ENCODE measurements at places on chromosomes 2 and 18.
A peak's percentile ranks its signal among the peaks of the same experiment; 100 is the strongest.

DNA sequence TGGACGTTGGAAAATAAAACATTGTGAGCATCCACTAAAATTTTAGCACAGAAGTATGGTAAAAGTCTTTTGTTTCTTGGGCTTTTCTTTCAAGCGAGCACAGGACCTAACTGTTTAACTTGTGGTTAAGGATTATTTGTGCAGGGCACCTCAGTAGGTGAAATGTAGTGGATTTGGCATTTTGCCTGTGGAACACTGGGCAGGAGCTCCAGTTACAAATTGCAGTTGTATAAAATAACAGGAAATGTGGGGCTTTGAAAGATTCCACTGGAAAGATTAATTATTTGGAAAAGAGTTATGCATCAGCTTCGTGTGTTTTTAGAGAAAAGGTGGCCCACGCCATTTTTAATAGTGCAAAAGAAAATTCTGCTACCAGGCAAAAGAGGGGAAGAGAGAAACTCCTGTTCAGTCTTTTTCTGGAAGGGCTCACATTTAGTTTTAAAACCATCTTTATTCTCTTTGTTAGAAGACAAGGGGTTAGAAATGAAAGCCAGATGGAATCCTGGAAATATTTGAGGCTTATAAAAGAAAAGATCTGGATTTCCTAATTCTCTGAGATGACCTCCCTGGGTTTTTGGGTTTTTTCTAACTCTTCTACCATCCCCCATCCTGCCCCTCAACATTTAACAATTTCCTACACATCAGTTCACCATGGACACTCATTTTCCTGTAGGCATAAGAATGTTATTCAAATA is 144.3 kb upstream of the SERTAD2 start:
- DNase-seq: no peak

- no peak for DNase-seq
These were observed 25.6 kb upstream of the TMEM17 start for GRCh38 chr2:62531594-62531993.

DNA sequence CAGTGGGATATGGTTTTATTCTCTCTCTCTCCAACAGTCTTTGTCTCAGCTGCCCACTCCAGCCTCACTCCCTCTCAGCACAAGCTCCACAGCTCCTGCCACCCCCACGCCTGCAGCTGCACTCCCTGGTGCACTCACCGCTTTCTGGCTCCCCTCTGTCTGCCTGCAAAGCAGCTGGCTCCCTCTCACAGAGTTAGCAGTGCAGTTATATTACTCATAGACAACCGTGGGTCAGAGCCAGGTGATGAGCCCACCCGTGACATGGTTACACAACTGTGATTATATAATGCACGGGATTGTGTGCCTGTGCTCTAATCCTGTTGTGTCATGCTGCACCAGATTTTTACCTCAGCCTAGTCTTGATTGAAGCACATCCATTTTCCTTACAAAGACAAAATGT is 276.9 kb upstream of the CHAC2 start:
- DNase-seq: no peak

DNA sequence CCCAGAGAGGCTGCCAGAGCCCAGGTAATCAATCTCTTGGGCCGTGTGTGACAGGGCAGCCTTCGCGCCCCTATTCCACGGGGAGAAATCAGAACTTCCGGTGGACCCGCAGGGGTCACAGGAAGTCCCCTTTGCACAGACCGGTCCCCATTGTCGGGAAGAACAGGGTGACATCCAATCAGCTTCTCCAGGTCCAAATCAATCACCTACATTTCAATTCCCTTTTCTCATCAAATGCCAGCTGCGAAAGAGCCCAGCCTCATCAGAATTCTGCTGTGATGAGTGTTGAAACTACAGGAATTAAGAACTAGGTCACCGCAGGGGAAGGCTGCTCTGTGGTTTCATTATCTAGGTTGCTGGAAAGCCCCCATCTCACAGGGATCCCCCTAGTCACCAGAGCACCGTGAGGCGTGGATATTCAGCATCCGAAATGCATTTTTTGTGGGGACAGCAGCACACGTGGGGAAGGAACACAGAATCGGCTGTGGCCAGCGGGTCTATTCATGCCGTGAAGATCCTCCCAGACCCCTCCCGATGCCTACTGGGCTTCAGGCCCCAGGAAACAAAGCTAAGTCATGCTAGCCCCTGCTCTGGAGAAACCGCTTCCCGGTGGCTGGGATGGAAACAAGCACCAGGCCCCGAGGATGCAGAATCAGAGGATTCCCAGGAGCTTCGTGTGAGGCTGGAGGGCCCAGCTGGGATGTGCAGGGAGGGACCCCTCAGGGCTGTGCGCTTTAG is 193.7 kb upstream of the ID2 start:
- peak; percentile 54 for DNase-seq

DNA sequence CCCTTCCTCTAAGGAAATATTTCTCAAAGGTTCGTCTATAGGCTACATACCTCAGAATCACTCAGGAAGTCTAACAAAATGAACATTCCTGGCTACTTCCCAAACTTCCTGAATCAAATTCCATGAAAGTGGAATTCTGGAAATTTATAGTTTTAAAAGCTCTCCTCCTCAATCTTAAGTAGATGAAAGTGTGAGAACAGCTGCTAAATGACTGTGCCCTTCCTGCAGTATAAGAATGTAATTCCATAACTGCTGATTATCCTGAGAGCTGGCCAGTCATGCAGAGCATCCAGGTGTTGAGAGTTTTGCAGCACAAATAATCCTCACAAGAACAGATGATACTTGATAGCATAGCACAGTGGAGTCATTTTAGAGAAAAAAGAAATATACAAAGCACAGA is 265.0 kb downstream of the KCNJ3 start:
- DNase-seq: no peak

DNA sequence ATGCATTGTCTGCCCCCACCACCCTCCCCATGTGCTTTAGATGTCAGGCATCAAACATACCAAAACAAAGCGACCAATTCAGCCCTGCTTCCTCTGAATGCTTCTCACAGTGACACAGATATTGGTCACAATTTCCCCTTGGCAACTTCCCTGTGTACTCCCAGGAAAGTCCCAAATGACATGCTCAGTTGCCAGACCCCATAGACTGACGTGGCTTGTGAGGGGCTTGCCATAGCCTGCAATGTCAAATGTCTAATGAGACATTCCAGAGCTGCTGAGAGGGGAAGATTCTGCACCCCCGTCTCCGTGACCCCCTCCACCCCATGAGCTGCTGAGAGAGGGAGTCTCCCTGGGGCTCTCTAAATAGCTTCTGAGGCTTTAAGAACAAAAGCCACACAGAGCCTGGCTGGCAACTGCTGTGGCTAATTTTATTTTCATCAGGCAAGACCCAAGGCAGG is 47.3 kb downstream of the RFTN2 start:
- DNase-seq: no peak

DNA sequence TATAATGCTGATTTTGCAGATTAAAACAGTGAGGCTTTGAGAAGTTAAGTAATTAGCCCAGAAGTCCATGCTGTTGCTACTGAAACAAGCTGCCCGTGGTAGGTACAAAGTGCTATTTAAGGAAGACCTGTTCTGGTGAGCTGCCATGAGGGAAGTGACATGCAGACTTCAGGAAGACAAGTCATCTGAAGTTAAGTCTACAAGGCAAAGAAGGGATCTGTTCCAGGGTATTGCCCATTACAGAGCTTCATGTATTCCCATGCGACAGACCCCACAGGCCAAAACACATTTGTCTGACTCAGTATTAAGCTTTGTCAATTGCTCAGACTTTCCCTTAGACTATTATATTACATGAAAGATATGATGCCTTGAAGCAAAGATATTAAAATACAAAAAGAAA is 520.8 kb downstream of the FBXO15 start:
- DNase-seq: no peak

GRCh38 chr18:75064513-75064905 is 144.4 kb downstream of the PTGR3 start:
- DNase-seq: no peak

DNA sequence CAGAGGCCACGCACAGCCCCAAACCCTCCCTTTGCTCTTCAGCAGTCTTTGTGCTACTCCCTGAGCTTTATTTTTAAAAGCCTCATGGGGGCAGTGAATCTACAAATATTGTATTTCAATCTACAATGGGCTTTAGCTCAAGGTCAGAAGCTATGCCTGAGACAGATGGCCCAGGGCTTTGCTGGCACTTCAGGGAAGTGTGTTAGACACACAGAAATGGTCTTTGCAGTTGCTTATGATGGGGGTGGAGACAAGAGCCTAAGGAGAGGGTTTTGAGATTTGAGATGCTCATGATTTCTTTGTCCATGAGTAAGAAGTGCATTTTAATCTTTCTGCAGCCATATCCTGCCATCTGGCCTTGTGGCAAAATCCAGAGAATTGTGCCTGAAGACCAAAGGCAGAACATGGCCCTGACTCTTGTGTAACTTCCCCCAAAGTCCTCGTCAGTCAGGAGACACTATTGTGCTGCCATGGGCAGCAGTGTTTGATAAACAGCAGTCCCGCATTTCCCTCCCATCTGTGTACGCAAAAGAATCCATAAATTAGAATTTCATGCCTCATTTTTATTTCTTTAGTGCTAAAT is 92.6 kb downstream of the VAPA start:
- DNase-seq: no peak

GRCh38 chr2:5898667-5899066 is 206.5 kb downstream of the SOX11 start:
- DNase-seq: no peak

GRCh38 chr2:237669628-237670392 is 42.4 kb downstream of the LRRFIP1 start:
- peak; percentile 36 for DNase-seq

DNA sequence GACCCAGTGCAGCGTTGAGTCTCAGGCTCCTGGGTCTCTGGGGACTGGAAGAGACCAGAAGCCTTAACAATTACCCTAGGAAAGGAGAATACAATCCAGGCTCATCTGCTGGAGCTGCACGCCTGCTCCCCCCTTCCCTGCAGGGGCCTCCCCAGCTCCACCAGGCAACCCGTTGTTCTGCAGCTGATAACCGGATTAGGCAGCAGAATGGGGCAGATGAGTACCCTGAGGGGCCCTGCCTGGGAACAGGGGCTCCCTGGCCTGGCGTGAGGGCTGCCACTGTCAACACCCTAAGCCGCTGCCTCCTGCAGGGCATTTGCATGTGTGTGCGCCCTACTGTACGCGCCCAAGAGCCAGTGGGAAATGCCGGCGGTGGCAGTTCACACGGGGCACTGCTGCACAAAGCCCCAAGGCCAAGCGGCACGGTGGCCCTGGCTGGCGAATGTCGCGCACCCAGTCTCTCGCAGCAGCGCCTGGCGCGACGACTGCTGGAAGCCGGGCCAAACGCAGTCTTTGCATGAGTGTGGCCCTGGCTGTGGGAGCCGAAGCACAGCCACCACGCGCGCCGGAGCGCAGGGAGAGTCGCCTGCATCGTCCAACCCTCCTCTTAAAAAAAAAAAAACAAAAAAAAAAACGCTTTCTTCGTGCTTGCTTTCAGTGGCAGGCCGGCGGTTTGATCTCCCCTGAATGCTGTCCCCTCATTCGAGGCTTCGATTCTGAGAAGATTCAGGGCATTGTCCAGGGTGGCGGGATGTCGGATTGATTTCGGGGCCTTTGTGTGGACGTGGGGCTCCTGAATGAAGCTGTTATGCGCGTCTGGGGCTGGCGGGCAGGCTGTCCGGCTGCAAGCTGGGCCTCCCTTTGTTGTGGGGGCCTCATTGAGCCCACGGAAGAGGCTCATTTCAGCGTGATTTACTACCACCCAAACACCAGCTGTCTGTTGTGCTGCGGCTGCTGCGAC is 63.8 kb downstream of the SETBP1 start:
- no peak for DNase-seq

DNA sequence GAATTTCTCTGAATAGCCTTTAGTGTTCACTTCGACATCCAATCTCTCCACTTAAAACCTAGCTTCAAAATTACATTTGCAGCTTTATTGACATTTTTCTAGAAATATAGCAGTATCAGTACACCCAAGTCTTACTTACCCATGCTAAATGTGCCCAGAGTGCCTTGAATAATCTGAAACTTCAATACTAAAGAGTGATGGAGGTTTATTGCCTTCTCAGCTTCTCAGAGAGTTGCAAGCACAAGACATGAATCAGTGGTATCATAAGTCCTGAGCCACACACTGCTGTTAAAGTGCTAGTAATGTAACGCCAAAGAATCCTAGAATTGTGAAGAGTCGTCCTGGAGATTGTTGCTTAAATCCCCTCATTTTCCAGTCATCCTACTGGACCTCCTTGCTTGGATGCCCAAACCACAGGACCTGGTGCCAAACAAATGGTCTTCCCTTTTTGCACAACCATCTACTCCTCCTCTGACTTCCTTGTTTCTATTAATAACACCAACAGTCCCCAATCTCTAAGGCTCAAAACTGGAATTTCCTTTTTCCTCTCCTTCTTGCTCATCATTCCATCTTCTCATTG is 83.2 kb upstream of the SPATS2L start:
- DNase-seq: no peak

DNA sequence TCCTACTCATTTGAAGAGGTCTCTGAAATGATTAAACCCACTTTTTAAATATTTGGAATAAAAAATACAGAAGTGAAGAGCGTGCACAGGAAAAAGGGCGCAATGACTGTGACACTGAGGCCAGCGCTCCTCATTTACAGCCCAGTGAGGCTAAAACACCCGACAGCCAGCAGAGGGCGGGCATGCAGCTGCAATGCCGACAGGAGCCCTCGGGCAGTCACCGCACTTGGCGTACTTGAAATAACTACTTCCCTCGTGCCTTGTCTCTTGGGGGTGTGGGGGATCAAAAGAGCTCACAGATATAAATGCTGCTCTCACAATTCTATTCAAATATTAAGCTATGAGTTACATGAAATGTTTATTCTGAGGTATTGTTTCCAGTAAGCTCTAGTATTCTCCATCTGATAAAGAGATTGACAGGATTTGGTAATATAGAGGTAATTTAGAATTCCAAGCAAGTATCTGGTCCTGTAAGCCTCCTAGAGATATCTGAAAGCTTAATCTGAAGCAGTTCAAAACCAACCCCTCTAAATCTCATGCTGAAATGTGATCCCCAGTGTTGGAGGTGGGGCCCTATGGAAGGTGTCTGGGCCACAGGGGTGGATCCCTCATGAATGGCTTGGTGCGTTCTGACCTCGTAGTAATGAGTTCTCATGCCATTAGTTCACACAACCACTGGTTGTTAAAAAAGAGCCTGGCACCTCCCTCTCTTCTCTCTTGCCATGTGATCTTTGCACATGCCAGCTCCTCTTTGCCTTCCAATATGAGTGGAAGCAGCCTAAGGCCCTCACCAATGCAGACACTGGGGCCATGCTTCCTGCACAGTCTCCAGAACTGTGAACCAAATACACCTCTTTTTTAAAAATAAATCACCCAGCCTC is 93.6 kb downstream of the ZAP70 start:
- DNase-seq: peak; percentile 79

DNA sequence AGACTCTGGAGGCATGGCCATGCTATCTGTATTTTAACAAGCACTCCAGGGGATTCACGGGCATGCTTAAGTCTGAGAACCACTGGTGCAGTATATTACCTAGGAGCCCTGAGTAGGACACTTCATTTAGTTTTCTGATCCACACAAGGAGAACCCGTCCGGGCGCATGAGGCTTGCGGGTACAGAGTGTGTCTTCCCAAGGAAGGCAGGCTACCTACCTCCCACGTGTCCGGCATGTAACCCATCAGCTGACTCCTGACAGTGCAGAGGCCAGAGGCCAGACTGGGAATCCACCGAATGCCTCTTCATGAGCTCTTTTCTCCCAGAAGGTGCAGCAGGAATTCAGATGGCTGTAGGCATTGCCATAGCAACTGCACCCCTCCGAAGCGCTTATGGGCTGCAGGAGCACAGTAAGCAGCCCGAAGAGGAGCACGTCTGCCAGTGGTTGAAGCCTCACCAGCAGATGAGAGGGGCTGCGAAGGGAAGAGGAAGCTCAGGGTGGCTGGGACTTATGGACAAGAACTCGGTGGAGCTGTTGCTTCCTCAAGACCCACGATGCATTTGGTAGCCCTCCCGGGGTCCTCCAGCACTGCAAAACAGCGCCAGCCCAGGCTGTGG is 33.8 kb upstream of the DNMT3A start:
- no peak for DNase-seq

GRCh38 chr18:14971461-14972185 is 223.7 kb downstream of the ANKRD30B start:
- no peak for DNase-seq

All from germinal center (tissue), 1 donor.